Stimulated activated CD8-positive, alpha-beta memory T cell treated with anti-CD3 and anti-CD28 coated beads, Interleukin-15, amount 100 ng/mL, for 4 hours (primary cell): ENCODE measurements at places on chromosomes 16 and 17.

DNA sequence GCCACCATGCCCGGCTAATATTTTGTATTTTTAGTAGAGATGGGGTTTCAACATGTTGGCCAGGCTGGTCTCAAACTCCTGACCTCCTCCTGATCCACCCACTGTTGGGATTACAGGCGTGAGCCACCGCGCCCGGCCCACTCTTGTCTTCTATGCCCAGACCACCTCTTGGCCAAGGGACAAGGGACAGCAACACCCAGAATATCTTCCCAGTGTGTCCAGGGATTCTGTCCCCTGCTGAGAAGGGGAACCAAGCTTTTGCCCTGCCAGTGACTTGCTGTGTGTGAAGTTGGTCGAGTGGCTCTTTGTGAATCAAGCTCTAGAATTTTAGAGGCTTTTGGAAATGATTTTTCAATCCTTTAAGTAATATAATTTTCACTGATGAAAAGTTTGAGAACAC is 1.7 kb upstream of the MPO start:
- no peak for DNase-seq

DNA sequence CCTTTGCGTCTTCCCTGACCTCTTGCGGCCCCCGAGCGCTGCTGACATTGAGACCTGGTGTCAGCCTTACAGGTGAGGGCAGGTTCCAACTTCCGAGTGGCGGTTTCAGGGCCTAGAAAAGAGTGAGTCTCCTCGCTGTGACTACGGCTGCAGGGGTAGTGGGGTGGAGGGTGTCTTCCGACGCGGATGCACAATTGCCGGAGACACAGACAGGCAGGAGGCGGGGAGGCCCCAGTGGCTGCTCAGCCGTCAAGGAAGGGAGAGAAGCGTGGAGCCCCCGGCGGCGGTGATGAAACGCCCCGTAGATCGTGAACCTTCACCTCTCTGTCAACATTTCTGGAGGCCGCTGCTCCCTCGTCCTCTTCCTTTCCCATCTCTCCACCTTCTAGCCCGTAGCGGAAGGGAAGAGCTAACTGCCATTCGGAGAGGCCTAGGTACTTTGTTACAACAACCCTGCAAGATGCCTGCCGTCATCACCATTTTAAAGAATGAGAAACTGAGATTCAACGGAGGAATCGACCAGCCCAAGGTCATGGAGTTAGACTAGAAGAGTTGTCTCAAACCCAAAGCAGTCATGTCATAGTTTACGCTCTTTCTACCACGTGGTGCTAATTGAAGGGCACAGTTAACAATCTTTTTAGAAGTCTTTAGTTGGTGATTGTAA is 485 bp downstream of the DNAJA3 start:
- no peak for DNase-seq

GRCh38 chr17:19766421-19767270 is 18.5 kb upstream of the ALDH3A1 start:
- DNase-seq = peak; percentile 48

DNA sequence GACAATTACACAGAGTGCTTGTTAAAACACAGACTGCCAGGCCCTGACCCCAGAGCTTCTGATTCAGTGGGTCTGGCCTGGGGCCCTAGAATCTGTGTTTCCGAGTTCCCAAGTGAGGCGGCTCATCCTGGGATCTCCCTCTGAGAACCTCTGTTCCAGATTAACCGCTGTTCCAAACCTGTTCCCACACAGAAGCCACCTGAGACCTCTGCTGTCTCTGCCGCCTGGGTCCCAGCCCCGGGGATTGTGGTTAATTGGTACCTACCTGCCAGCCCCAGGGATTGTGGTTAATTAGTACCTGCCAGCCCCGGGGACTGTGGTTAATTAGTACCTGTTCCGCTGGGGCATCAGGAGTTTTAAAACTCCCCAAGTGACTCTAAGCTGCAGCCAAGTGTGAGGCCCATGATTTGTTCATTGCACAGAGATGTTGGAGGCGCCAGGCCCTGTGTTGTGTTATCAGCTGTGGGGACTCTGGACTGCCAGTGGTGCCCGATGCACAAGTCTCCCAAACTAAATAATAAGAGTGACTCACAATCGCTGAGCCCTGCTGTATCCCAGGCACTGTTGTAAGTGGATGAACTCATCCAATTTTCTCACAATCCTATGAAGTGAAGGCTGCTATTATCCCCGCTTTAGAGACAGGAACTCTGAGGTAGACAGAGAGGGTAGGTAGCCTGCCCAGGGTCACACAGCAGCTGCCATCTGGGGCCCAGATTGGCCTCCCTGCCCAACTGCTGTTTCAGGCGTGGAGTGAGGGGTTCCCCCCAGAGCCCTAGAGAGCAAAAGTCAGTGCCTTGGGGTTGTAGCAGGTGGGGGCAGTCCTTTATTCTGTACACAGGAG is 219.7 kb downstream of the IRF8 start:
- no peak for DNase-seq

DNA sequence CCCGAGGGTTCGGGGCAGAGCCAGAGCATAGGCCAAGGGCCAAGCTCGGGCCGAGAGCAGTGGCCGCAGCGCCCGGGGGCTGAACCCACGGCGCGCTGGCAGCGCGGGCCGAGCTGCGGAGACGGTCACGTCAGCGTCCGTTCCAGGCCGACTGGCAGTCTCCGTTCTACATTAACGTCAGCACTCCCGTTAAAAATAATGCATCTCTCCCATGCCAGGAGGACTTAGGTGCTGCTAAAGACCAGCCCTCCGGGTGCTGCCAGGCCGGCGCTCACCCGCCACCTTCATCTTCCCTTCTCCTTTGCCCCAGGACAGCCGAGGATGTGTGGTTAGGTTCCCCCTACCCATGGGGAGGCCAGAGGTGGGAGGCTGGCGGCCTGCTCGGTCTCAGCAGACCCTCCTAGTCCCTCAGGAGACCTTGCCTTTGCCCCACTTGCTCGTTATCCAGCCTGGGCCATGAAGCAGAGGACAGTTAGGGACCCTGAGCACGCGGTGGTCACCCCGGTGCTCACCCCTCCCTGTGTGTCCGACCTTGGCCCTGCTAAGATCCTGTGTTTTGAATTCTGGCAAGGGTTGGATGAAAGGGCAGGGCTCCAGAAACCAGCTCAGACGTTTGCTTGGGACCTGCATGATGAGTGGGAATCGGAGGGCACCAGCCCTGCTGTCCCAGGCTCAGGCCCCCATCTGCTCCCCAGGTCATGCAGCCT is 572 bp downstream of the MPG start:
- DNase-seq = no peak
